ENCODE measurements at places on chromosomes 11 and 22. TPM values are rescaled to one million over a fixed set of nuclear protein-coding genes. Genes with fewer than 3 reads are reported as not detected.
A peak's percentile ranks its signal among the peaks of the same experiment; 100 is the strongest.

ZNRF3 gene
- total RNA-seq: 3.2 TPM

PNPLA3 gene
- under 0.01 TPM for total RNA-seq

MEN1 gene
- total RNA-seq: 66.5 TPM

MRGPRF gene
- not detected for total RNA-seq

ADORA2A gene
- total RNA-seq: 12.4 TPM

PIH1D2 gene
- total RNA-seq: 0.54 TPM

VPS37C gene
- total RNA-seq: 6.7 TPM

ADAMTS15 gene
- total RNA-seq: under 0.01 TPM

PKDREJ gene
- under 0.01 TPM for total RNA-seq

CSF2RB gene
- total RNA-seq: 132 TPM

CDC42EP1 gene
- total RNA-seq: under 0.01 TPM

UBQLNL gene
- total RNA-seq: 0.81 TPM

CARD18 gene
- not detected for total RNA-seq

CHADL gene
- 1.9 TPM for total RNA-seq

MPZL3 gene
- 2.2 TPM for total RNA-seq

C11orf86 gene
- total RNA-seq: not detected

OR5P2 gene
- not detected for total RNA-seq

- DNase-seq: no peak
These were observed 5.5 kb downstream of the TOLLIP start for GRCh38 chr11:1303973-1304372.

GRCh38 chr11:116507016-116507415 lies 265.8 kb downstream of the BUD13 start:
- DNase-seq: no peak

- DNase-seq: no peak
These were observed 45.0 kb downstream of the ST3GAL4 start for GRCh38 chr11:126400479-126400878.

GRCh38 chr22:30485362-30485988 lies 13.7 kb upstream of the SEC14L3 start:
- peak; percentile 72 for DNase-seq

DNA sequence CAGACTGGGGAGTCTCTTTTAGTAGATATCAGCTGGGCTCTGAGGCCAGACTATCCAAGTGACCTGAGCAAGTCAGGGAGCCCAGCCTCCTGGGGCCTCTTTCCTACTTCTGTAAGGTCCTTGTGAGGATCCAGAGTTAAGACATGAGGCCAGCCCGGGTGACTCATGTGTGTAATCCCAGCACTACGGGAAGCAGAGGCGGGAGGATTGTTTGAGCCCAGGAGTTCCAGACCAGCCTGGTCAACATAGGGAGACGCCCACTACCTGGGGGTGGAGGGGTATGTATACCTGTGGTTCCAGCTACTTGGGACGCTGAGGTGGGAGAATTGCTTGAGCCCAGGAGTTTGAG lies 36.9 kb upstream of the POLA2 start:
- no peak for DNase-seq

GRCh38 chr11:104873252-104873651 lies 25.0 kb downstream of the CASP12 start:
- DNase-seq: no peak

GRCh38 chr11:46944356-46945075 lies 8.0 kb downstream of the CSTPP1 start:
- no peak for DNase-seq

DNA sequence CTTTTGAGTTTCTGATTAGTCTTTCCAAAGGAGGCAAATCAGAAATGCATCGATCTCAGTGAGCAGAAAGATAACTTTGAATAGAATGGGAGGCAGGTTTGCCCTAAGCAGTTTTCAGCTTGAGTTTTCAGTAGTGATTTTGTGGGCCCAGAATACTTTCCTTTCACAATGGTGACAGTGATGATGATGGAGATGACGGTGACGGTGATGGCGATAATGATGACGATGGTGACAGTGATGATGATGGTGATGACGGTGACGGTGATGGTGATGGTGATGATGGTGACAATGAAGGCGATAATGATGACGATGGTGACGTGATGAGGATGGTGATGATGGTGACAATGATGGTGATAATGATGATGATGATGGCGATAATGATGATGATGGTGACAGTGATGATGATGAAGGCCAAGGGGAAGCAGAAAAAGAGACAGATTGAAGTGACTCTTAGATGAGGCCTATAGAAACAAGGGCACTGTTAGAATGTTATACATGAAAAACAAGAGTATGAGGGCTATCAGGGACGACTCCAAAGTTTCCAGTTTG lies 153.4 kb upstream of the B3GAT1 start:
- DNase-seq: no peak

GRCh38 chr11:59426361-59427067 lies at the start of gene OR5A2:
TSS of gene OR5A2 (minus strand) at chr11:59426413. CDS start at chr11:59422953, 3,460 bp downstream.
- DNase-seq: no peak

- DNase-seq: peak; percentile 62
These were observed 11.9 kb upstream of the SH3BP1 start for GRCh38 chr22:37627545-37627944.

- DNase-seq: no peak
These were observed 30.9 kb upstream of the CSNK1E start for GRCh38 chr22:38347944-38348750.

- no peak for DNase-seq
These were observed 9.7 kb downstream of the ADORA2A start for GRCh38 chr22:24437091-24437490.

GRCh38 chr11:129750343-129751292 lies 65.0 kb upstream of the TMEM45B start:
- DNase-seq: peak; percentile 65

DNA sequence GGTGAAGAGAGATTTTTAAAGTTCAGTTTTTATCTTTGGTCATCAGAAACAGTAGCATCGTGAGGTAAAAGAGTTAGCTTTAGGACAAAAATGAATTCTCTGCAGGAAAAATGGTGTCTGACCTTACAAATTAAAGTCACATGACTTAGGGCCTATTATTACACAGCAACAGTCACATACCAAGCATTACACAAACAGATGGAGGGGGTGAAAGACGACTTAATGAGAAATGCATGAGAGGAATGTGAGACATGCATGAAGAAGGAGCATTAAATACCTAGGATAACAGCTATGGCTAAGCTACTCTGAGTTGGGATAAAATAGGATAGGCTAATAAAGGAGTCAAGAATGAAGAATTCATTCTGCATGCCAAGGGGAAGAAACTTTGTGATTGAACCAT lies 77.5 kb downstream of the BLID start:
- DNase-seq: no peak

DNA sequence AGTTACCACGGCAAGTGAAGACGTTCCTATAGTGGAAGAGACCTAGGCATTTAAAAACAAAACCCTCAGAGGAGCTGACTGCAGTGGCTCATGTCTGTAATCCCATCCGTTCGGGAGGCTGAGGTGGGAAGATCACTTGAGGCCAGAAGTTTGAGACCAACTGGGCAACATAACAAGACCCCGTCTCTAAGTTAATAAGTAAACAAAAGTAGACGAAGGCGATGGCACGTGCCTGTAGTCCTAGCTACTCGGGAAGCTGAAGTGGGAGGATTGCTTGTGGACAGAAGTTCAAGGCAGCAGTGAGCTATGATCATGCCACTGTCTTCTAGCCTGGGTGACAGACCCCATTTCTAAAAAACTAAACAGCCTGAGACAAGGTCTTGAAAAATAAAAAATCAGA lies 3.8 kb upstream of the ADSL start:
- no peak for DNase-seq

- DNase-seq: no peak
These were observed 7.3 kb upstream of the C11orf86 start for GRCh38 chr11:66967670-66968425.

All from hematopoietic multipotent progenitor cell (in vitro differentiated cells).